ENCODE measurements at places on chromosomes 6 and 20. TPM values are rescaled to one million over a fixed set of nuclear protein-coding genes. Genes with fewer than 3 reads are reported as not detected.

Gene LAMA2
- 4.3 TPM for total RNA-seq

Gene FAM229B
- 11.3 TPM for total RNA-seq

Gene PI16
- total RNA-seq: not detected

Gene HLA-DPB1
- total RNA-seq: not detected

Gene CFB
- 4.0 TPM for total RNA-seq

Gene HSPA1L
- 3.0 TPM for total RNA-seq

Gene SLC17A3
- total RNA-seq: not detected

Gene BMP5
- not detected for total RNA-seq

Gene TRIM40
- not detected for total RNA-seq

Gene MCCD1
- not detected for total RNA-seq

Gene EBF4
- 7.2 TPM for total RNA-seq

- no peak for DNase-seq
These were observed 45.9 kb upstream of the CSE1L start for GRCh38 chr20:48999890-49000870.

GRCh38 chr6:38020593-38020992, 201.1 kb downstream of the ZFAND3 start:
- DNase-seq: no peak

DNA sequence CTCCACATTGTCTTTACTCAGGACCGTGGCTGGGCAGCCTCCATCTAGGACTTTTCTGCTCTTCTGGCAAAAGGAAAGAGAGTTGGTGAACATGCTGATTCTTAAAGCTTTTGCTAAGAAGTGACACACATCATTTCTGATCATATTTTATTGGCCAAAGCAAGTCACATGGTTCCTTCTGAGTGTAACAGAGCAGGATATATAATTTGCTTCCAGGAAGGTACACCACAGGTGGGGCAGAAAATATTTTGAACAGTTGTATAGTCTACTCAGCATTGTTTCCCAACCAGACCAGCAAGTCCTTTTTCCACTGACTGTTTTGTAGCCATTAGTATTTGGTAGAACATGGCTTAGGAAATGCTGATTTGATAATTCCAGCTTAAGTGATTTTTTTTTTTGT, 73.5 kb downstream of the AKAP7 start:
- DNase-seq: no peak

DNA sequence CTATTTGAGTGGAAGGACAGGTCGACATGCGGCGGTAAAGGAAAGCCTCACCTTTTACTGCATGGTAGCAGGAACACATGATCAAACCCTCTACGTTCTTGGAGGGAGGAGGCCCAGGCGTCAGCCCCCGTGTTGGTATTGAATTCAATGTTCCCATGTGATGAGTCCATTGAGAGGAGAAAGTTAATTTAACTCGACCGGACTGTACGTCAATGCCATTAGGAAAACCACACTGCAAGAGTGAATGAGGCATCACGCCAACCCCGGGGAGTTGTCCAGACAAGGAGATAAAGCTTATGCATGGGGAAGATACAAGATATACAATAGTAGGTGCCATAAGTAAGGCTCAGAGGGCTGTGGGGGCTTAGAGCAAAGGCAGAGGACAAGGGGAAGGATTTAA, 213.9 kb upstream of the ECI2 start:
- DNase-seq: no peak

- DNase-seq: no peak
These were observed 64.2 kb downstream of the YTHDF1 start for GRCh38 chr20:63151554-63152321.

DNA sequence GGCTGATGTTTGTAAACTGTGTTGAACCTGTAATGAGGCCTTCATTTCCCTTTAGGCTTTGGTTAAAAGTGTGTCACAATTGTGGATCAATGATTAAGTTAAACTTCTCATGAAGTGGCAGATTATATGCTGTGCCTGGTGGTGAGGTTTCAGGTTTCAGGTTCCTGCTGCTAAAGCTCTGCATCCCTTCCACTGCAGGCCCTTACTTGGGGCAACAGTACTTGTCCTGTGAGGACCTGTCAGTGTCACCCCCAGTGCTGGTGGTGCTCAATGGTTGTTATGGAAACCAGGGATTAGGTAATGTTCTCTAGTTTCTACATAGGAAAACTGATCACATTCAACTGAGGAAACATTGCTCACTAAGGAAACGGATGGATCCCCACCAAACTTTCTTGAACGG, 18.5 kb downstream of the RPP21 start:
- no peak for DNase-seq

GRCh38 chr20:17885544-17885943, 83.0 kb downstream of the SNX5 start:
- peak; percentile 30 for DNase-seq

DNA sequence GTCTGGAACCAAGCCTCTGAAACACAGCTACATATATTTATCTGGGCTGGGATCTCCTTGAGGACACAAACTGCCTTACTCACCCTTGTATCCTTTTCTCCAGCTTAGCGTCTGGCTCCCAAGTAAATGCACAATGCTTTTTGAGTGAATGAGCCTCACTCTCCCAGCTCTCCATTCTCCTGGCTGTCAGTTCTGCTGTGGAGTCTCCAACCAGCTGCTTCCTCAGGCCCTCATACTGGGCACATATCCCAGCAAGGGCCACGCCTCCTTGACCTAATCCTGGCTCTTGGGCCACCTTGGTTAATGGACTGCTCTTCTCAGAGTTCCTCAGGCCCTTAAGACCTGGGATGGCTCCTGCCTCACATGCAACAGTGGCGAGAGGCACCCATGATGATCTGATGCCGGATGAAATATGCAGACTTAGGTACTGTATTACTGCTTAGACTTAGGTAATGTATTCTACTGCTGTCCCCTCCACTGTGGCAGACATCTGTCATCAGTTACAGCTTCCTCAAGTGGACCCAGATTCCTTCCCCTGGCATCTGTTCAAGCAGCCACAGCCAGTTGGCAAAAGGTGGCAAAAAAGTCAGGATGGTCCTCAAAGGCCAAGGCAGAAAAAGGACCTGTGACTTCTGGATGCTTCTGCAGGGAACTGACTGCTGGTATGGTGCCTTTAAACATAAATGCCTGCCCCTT, 16.5 kb downstream of the SNHG17 start:
- DNase-seq: peak; percentile 22

DNA sequence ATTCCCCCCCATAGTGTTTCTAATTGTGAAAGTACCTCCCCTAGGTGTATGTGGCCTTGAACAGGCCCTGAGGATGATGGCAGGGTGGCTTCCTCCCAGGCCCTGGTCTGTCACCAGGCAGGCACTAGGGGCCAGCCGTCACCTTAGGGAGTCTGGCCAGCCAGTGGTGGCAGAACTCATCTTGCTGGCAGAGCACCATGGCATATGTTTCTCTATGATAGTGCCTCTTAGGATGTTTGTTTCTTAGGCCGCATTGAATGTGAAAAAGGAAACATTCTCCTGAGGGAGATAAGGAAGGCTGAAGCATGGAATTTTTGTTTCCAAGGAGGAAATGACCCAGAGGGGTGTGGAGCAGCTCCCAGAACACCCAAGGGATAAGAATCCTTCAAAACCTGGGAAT, 45.2 kb upstream of the KLHL31 start:
- DNase-seq: no peak

GRCh38 chr20:20463933-20464374, 96.0 kb downstream of the INSM1 start:
- DNase-seq: no peak

DNA sequence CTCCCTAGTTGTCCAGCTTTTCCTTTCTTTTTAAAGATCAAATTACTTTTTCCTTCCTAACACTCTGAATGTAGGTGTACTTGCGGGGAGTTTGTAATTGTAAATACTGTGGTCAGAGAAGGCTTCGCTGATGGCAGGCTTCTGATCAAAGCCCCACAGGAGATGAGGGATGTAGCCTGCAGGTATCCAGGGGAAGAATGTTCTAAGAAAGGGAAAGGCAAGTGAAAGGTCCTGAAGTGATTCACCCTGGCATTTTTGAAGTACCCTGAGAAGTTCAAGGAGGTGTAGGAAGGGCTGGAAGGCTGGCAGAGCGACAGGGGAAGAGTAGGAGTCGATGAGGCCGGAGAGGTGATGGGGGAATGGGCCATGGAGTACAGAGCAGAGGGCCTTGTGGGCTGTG, 38.2 kb upstream of the CCN6 start:
- DNase-seq: no peak

DNA sequence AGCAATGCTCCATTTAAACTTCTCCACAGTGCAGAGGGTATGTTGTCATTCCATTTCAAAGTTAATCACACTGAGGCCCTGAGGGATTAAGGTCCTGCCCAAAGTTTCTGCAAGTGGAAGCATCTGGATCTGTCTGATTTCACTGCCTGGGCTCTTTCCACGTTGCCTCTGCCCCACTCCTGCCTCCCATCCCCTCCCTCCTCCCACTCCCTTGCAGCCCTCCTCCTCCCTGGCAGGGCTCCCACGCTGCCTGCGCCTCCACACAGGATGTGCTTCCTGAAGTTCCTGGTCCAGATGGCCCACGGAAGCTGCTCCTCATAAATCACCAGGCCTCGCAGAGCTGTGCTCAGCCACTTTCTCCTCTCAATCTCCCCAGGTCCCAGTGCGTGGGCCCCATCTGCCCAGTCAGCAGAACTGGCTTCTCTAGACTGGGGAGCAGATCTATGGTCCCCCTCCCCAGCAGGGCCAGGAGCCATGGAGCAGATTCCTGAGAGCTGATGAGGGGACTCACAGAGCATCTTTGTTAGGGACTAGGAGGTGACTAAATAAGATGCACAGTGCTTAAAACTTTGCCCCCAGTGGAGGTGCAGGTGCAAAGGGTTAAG, 65.4 kb upstream of the MAFB start:
- DNase-seq: no peak

GRCh38 chr6:89045576-89045975, 35.0 kb upstream of the PNRC1 start:
- no peak for DNase-seq

GRCh38 chr6:152160346-152160745, 352.9 kb downstream of the ESR1 start:
- no peak for DNase-seq

DNA sequence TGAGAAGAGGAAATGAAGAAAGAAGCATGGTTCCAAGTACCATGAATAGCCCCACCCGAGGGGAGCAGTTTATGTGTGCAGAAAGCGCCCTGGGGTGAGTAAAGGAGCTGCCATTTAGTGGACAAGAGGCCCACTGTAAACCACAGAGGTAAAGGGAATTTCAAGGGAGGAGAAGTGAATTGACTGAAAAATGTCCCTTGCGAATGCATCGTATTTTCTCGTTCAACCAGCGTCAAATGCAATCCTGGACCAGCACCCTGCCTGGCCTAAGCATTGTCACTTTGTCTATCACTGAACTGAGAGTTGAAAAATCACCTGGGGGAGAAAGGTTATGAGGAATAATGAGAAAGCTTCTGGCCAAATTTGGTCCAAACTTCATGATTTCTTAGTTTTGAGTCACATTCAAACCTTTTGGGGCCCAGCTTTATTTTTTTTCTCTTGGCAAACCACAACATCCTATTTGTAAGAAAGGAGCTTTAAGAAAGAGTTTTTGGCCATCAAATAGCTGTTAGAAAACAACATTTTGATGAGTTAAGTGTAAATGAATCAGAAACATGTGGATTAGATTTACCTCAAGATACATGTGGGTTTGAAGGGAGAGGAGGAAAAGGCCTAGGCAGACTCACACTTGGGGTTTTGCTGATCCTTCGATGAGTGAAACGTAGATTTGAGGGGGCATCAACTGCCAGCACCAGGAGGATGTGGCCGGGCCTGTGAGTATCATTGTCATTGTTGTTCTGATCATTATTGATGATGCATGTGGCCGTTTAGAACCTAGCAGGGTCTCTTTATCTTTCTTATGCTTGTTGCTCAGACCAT, 214.0 kb downstream of the CLIC5 start:
- no peak for DNase-seq

- no peak for DNase-seq
These were observed 71.3 kb upstream of the SOX4 start for GRCh38 chr6:21522143-21522747.

DNA sequence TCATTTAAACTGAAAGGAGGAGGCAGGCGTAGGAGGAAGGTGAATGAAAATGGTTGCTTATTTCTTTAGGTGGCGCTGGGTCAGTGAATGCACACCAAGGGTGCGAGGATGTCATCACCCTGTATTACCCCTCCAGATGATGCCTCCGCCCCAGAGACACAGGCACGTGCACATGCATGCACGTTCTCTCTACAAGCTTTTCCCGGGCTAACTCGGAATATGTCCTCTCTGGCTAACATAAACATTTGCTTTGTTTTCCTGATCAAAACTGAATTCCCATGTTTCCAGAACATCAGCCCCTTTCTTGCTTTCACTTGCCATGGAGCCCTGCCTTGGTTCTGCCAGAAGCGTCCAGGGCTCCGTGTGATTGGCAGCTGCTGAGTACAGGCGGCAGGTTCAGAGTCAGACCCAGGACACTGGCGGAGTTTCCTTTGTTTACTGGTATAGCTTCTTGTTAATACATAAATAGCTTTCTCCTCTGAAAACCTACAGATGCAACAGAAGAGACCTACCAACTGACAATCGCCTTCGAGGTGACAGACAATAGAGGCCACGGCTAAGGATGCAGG, 131.2 kb upstream of the RPS6KA2 start:
- no peak for DNase-seq

GRCh38 chr6:149064001-149064659, 253.4 kb upstream of the TAB2 start:
- DNase-seq: no peak

DNA sequence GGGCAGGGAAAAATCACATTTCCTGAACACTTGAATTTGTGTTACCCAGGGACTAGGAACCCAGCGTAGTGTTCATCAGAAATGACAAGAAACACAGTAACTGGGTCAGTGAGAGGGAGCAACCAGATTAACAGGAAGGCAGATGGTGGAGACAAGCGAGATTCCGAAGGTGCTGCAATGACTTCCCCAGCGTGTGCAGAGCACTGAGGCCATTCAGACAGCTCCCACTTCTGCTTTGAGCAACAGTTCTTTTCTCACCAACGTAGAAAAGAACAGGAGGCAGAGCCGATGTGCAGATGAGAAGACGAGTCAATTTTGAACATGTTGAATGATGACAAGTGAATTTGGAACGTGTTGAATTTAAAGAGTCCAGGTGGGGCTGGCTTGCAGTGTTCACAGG, 63.1 kb upstream of the IFNGR1 start:
- no peak for DNase-seq

DNA sequence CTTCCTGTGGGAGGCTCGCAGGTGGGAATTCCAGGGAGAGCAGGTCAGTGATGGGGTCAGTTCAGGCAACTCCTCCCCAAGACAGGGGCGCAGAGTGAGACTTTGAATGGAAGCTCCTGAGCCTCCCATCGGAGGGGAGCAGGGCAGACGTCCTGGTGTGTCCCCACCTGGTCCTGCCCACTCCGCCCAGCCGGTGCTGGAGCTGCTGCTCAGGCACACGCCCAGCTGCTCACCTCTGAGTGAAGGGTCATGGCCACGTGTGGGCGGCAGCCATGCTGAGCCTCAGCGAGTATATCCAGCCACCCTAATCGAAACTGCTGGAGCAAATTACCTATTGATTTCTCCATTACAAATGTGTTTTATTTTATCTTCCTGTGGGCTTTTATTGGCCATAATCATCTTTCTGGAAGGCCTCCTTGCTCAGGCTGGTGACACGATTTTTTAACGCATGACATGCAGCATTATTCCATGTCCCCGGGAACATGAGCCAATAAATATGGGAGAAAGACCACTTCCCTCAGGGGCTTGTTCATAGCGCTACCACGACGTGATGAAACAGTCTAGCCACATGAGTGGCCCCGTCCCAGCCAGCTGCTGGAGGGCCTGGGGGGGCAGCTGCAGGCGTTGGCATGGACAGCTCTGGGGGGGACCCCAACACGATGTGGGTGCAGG, 148.1 kb downstream of the TAF4 start:
- DNase-seq: no peak

GRCh38 chr6:30823534-30823865, 60.8 kb upstream of the DDR1 start:
- no peak for DNase-seq
